ENCODE measurements at places on chromosomes 13 and 19.
A peak's percentile ranks its signal among the peaks of the same experiment; 100 is the strongest.

DNA sequence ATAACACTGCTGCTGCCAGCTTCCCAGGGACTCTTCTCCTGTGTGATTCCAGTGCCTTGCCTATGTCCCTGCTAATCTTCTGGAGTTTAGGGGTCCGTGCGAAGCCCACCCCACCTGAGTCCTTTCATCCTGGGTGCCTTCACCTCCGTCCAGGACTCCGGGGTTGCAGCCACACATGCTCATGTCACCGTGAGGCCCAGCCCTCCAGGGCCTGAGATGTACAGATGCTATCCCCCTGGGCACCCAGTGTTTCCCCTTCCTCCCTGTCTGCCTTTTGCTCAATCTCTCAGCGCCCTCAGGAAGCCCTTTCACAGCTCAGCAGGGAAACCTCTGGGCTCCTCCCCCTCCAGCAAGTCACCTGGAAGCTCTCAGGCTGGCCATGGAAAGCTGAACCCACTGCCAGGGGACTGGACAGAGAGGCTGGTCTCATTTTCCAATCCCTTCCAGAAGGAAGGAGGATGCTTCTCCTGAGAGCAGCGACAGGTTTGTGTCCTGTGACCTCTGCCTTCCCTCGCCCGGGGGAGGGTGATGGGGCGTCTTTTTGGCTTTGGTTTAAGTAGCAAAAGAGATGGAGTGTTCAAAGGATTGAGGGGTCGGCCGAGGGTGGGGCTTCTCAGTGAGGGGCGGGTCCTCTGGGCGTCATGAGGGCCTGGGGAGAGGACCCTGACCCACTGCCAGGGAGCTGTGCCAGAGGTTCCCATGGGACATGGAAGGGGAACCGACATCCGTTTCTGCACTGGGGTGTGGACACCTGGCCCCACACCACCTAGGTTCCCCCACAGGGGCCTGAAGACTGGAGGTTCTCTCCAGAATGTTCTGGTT lies 30.8 kb upstream of the TFDP1 start:
- no peak for DNase-seq

DNA sequence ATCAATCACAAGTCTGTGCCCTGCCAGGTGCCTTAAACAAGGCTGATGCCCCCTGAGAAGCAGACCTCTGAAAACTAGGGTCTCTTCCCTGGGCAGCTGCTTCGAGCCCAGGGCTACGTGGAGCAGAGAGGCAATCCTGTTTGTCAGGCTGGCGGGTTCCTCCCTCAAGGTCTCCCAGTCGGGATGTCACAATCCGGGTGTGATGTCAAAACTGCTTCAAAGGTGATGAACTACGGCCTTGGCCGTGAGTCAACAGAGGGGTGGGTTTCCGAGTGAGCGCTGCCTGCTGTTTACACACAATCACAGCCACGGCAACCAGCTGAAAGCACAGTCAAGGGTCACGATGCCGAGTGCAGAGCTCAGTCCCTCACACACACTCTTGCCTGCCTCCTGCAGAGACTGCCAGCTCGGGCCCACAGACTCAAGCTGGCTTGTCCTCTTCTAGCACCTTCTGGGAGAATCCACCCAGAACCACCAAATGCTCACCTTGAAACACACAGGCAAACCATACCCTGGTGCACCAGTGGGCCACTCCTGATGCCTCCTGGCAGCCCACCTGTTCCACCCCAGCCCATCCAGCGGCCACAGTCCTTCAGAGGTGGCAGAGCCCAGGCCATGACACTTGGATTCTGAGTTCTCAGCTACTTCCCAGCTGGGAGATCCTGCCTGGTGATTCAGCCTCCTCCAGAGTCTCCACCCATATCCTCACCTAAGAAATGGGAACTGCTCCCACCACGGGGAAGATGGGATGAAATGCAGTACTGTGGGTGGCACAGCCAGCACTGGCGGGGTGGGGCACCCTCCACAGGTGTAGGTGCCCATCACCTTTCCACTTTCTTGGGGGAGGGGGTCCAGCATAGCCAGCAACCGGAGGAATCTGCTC lies 6.8 kb downstream of the ELL start:
- DNase-seq: no peak

DNA sequence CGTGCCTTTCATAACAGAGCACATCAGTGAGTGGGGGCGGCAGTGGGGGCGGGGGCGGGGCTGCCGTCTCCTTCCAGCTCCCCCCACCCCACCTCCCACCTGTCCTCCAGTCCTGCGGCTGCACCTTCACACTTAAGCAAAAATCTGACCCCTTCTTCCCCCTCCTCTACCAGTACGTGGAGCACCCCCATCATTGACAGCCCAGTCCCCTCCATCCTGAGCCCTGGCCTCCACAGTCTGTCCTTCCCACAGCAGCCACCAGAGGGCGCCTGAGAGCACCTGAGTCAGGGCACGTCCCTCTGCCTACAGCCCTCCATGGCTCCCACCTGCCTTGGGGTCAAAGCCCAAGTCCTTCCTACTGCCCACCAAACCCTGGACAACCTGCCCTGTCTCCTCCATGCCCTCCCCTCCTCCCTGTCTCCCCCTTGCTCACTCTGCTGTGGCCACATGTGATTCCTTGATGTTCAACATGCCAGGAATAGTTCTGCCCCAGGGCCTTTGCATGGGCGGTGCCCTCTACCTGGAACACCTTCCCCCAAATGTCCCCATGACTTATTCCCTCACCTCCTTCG lies 4.0 kb downstream of the EBI3 start:
- DNase-seq: peak; percentile 26

- DNase-seq: peak; percentile 12
Observed at GRCh38 chr19:13396250-13397080, 109.8 kb downstream of the CACNA1A start.

- DNase-seq: no peak
Observed at GRCh38 chr19:11290256-11290655, 5.7 kb upstream of the TSPAN16 start.

GRCh38 chr13:98563071-98563470 lies 13.8 kb downstream of the STK24 start:
- DNase-seq: no peak

DNA sequence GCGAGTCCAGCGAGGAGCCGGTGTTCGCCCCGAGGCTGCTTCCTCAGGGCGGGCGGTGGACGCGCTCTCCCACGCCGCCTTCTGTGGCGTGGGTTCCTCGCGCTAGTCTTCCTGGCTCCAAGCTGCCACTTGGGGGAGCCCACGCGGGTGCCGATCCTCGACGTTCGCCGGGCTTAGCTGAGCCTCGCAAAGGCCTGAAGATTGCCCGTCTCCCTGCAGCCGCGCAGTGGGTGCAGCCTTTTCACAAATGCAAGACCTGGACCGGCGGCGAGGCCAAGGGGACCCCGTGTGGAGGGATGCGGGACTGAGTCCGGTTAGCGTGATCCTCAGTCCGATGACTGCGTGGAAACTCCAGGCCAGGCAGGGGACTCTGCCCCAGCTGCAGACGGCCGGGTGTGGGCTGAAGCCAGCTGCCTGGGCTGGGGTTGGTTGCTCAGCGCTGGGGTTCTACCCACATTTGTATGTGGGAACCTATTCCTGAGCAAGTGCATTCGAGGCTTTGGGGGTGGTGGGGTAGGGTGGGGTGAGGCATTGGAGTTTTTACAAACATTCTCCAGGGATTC lies 16.6 kb upstream of the LRP3 start:
- peak; percentile 48 for DNase-seq
